ENCODE measurements at places on chromosomes 12 and 14.

- DNase-seq = no peak
These were observed 53.6 kb upstream of the SRSF5 start for GRCh38 chr14:69713209-69713781.

GRCh38 chr12:52203079-52203921, 11.5 kb upstream of the KRT80 start:
- DNase-seq = no peak

DNA sequence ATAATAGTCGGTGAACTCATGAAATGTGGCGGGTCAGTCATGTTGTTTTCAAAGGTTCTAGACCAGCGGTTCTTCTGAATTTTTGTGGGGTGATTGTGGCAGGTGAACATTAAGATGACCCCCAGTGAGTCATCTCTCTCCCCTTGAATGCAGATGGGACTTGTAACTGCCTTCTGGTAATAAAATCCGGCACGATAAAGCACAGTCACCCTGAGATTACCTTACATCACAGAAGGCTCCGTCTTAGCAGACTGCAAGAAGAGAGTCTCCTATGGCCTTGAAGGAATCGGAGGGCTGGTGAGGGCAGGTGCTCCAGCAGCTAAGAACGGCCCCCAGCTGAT, 189.6 kb downstream of the FOXN3 start:
- DNase-seq = no peak

- DNase-seq = no peak
These were observed 267.6 kb upstream of the PRICKLE1 start for GRCh38 chr12:42857106-42857505.

DNA sequence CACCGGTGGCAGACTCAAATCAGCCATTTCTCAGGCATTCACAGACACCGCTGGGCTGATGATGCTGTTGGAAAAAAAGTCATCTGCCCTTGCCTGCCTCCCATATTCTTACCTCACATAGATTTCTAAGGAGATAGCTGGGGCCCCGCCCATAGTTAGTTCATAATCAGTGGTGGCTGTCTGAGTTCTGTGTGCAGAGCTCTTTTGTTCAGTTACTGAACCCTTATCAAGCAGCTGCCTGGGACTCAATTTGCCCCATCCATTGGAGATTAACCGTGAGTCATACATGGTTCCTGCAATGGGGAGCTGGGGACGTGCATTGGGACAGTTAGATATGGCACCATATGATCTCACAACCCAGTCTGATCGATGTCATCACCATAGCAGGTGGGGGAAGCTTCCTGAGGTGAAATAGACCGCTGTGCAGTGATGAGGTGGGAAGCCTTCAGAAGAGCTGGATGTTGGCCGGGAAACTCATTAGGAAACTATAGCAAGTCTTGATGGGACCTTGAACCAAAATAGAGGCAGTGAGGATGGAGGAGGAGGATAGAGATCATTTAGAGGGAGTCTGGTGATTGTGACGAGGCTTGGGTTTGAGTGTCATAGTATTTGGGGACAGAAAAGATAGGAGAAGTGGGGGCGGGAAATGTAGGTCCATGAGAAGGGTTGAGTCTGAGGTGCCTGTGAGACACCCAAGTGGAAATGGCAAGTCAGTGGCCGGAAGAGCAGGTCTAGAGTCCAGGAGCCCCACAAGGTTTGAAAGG, 147.8 kb downstream of the GCH1 start:
- no peak for DNase-seq

GRCh38 chr12:45305907-45306306, 90.0 kb downstream of the ANO6 start:
- no peak for DNase-seq

GRCh38 chr12:45638386-45638785, 91.1 kb upstream of the ARID2 start:
- no peak for DNase-seq

DNA sequence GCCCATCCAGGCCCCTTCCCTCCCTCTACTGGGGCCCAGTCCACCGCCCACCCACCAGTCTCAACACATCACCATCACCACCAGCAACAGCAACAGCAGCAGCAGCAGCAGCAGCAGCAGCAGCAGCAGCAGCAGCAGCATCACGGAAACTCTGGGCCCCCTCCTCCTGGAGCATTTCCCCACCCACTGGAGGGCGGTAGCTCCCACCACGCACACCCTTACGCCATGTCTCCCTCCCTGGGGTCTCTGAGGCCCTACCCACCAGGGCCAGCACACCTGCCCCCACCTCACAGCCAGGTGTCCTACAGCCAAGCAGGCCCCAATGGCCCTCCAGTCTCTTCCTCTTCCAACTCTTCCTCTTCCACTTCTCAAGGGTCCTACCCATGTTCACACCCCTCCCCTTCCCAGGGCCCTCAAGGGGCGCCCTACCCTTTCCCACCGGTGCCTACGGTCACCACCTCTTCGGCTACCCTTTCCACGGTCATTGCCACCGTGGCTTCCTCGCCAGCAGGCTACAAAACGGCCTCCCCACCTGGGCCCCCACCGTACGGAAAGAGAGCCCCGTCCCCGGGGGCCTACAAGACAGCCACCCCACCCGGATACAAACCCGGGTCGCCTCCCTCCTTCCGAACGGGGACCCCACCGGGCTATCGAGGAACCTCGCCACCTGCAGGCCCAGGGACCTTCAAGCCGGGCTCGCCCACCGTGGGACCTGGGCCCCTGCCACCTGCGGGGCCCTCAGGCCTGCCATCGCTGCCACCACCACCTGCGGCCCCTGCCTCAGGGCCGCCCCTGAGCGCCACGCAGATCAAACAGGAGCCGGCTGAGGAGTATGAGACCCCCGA, 6.8 kb upstream of the RNU7-1 start:
- no peak for DNase-seq

GRCh38 chr12:3147260-3147659, 70.1 kb downstream of the TSPAN9 start:
- no peak for DNase-seq

DNA sequence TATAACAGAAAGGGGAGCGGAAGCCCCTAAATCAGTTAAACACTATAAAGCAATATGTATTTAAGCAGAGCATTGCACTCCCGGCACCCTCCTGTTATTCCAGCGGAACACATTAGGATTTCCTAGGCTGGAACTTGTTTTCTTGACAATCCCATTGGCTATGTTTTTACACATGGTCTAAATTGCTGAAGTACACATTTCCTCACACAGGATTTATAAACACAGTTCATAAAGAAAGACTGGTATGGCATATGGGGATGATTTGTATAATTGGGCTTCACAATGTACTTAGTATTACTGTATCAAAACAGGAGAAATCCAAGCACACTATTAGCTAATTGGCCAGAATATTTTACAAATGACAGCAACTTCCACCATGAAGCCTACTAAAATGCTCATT, 23.3 kb downstream of the PAX9 start:
- DNase-seq = no peak

- no peak for DNase-seq
These were observed 43.9 kb upstream of the RNASE1 start for GRCh38 chr14:20846560-20846959.

DNA sequence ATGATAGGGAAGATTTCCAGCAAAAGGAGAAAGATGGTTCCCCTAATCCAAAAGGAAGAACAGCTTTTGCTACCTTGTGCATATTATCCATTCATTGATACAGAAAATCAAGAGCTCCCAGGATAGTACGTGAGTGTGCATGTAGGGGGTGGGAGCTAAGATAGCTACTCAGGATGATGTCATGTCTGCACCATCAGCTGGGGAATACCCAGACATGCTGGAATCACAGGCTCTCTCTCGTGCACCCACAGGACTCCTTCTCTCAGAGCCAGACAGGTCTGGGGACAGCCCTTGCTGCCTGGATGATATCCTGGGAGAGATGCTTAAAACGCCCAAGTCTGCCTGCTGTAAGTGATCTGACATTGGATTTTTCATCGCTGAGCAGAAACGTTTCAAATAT, 38.9 kb downstream of the FOXN3 start:
- no peak for DNase-seq

DNA sequence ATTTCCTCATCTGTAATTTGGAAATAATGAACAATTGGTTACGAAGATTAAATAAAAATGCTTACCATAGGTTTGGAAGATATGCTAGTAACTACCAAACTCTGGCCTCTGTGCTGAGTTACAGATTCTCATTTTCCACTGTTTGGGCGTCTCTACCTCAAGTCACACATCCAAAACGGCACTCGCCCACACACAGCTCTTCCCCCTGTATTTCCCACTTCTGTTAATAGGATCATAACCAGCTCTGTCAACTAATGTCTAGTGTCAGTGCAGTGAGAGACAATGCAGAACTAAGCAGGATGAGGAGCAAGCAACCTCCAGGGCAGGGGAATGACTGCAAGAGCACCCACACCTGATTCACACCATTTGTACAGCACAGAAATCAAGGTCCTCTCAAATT, 10.9 kb upstream of the SYCP3 start:
- no peak for DNase-seq

GRCh38 chr12:121611306-121611705, 15.0 kb upstream of the ORAI1 start:
- DNase-seq = no peak

GRCh38 chr12:24861766-24862540, 86.9 kb downstream of the BCAT1 start:
- DNase-seq = no peak

DNA sequence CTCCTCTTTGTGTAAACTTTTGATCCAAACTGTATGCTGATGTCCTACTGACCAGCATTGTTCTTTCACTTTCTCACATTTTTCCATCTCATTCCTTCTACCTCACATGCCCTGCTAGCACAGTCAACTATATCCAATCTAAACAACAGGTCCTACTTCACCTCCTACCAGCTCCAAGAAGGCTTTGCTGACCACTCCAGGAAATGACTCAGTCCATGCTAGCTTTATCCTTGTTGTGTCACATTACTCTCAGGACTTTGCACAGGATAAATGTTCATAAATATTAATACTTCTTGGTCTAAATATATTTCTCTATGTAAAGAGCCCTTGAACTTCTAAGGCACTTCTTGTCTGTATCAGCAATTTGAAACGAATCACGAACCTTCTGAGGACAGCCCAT, 64.9 kb upstream of the PCED1B start:
- DNase-seq = peak; percentile 84

DNA sequence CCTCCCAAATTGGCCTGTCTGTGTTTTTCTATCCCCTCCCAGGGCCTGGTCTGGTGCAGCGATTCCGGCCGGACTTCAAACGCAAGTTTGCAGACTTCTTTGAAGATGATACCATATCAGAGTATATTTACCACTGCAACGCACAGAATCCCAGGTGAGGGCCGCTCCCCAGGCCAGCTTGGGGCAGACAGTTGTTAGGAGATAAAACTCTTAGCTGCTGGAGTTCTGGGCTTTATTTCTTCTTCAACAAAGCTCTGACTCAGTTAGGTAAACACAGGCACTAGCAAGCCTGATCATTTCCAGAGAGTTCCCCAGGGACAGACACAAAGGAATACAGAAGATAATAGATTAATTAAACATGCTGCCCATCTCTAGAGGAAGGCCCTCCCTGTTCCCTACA, 8.3 kb downstream of the ABHD4 start:
- DNase-seq = no peak

DNA sequence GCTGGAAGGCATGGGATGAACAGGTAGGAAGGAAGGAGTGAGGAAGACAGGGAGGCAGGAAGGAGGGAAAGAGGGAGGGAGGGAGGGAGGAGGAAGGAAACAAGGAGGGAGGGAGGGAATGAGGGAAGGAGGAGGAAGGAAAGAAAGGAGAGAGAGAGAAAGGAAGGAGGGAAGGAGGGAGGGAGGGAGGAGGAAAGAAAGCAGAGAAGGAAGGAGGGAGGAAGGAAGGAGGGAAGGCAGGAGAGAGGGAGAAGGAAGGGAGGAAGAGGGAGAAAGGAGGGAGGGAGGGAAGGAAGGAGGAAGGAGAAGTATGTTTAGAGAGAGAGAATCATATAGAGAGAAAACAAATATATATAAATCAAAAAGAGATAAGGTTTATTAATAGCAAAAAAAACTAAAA, 175.9 kb upstream of the FOXN3 start:
- no peak for DNase-seq

DNA sequence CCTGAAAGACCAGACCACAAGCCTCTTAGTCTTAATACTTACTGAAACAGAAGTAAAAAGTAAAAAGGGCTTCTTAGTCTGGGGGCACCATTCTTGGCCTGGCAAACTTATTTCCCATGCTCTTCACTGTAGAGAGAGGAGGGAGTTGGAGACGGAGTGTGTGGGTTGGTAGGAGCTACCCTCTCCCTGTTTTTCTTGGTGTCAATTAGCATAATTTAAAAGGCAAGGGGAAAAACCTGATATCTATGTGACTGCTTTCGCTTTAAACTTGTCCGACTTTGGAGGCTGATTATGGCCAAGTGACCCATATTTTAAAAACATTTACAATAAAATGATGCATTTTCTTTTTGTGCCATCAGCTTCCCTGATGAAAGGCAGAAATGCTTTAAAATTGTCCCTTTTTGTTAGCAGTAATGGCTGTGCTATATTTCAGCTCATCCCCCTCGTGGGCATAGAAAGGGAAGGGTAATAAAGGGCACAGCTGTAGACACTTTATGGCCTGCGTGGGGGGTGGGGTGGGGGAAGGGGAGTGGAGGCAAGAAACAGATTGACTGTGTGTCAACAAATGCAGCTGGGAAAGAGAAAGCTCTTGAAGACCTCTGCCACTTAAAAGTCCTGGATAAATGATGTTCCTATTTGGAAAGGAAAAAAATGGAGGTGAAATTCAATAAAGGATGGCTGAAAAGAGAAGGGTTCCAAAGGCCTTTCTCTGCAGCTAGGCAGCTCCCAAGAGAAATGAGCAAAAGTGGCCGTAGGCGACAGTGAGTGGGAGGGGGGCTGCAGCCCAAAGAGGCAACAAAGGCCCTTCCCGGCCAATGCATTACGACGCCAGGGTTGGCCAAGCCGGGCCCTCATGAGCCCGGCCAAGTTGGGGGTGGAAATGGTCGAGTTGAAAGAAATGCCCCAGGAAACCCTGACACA, 57.5 kb upstream of the TMEM263 start:
- DNase-seq = no peak

DNA sequence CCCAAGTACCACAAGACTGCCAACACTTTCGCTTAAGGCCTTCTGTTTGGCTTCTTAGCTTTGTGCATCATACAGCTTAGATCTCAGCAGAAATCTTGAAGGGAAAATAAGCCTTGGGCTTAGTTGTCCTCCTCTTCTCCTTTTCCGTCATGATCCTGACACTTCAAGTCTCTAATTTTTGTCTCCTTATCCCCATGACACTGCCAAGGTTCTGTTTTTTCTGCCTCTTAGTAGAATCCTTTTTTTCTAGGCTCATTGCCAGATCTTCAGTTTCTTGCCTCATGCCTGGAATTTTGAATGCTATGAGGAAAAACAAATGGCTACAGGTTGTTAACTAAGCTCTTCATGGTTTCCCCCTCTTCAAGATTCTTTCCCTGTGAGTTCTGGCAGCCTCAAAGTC, 450.4 kb downstream of the LRFN5 start:
- no peak for DNase-seq

DNA sequence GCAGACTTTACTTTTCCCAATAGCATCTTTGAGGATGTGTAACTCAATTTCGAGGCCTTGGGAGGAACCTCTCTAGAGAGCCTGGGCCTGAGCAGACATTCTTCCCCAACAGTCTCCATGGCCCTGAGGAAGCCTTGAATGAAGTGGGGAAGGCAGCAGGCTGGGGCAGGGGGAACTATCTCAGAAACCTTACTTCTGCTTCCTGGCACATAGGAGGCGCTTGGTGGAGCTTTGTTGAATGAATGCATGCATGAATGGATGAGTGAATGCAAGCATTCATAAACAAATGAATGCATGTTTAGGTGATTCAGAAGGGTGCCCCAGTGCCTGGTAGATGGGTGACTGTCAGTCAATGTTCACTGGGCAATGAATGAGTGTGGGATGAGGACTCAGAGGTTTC, 58.3 kb downstream of the GALNT16 start:
- DNase-seq = no peak

GRCh38 chr12:32612658-32613614, 66.2 kb upstream of the DNM1L start:
- no peak for DNase-seq

GRCh38 chr12:98595243-98595988, 1.9 kb downstream of the SLC25A3 start:
- peak; percentile 75 for DNase-seq
